ENCODE measurements at places on chromosomes 5 and 9.

- no peak for DNase-seq
These were observed 54.3 kb downstream of the TMC1 start for GRCh38 chr9:72575666-72576065.

- DNase-seq, result no peak
These were observed 37.3 kb upstream of the UBE2D2 start for GRCh38 chr5:139523635-139524445.

- DNase-seq, result no peak
These were observed 10.3 kb downstream of the PTPA start for GRCh38 chr9:129121483-129121882.

- no peak for DNase-seq
These were observed 21.2 kb upstream of the MLANA start for GRCh38 chr9:5869315-5870019.

DNA sequence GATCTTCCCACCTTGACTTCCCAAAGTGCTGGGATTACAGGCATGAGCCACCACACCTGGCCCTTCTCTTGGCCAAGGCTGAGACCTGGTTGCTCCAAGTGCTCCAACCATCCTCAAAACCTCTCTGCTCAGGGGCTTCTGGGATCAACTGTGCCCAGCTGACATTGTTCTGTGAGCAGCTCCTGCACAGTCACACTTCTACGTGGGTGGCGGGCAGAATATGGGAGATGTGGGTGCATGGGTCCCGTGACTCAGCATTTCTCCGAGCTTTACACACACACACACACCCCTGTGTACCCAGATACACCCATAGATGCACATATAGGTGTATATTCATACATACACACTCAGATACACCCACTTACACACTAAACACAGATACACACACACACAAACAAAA, 10.5 kb upstream of the MYORG start:
- DNase-seq, result no peak
